ENCODE measurements at places on chromosomes 12 and 14.

- H3K27ac ChIP-seq = no peak overlapping the region
- no peaks in the 10 kb centered on the region for H3K4me1 ChIP-seq
- no peaks in the 10 kb centered on the region for H3K27me3 ChIP-seq
Observed at GRCh38 chr12:23880988-23881387, 68.5 kb downstream of the SOX5 start.

DNA sequence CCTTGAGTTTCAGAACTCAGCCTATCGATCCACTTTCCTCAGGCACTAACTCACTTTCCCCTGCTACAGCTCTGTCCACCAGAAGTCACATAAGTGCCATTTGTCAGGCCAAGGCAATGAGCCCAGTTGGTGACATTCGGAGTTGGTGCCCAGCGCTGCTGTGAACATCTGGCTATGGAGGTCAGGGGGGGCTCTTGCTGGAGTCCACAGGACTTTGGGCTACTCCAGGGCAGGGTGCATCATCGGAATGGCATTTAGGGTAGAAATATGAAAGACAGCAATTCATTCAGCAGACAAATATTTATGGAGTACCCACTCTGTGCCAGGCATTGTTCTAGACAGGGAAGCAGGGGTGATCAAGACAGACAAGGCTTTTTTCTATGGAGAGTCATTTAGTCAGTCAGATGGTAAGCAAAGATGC is 1.5 kb upstream of the PPP1CC start:
- H3K27me3 ChIP-seq = peaks cover 2% of the 10 kb centered on the region
- peak; percentile 65 for DNase-seq
- no peaks in the 10 kb centered on the region for H3K36me3 ChIP-seq
- peaks cover 26% of the 10 kb centered on the region for H3K4me1 ChIP-seq
- peak overlapping the region; percentile 60 for H3K27ac ChIP-seq

DNA sequence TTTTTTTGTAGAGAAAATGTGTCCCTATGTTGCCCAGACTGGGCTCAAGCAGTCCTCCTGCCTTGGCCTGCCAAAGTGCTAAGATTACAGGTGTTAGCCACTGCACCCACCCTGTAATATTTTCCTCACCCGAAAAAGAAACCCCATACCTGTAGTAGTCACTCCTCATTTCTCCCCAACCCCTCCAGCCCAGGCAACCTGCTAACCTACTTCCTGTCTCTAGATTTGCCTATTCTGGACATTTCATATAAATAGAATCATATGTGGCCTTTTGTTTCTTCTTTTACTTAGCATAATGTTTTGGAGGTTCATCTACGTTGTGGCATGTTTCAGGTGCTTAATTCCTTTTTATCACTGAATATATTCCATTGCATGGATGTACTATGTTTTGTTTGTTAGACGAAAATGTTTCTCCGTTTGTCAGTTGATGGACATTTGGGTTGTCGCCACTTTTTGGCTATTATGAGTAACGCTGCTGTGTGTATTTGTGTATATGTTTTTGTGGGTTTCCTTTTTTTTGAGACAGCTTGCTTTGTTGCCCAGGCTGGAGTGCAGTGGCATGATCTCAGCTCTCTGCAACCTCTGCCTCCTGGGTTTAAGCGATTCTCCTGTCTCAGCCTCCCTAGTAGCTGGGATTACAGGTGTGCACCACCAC is 6.2 kb downstream of the ANKRD13A start:
- H3K27me3 ChIP-seq = no peaks in the 10 kb centered on the region
- no peak overlapping the region for H3K27ac ChIP-seq
- DNase-seq = no peak
- H3K36me3 ChIP-seq = peaks cover 13% of the 10 kb centered on the region
- H3K4me1 ChIP-seq = peaks cover 2% of the 10 kb centered on the region

DNA sequence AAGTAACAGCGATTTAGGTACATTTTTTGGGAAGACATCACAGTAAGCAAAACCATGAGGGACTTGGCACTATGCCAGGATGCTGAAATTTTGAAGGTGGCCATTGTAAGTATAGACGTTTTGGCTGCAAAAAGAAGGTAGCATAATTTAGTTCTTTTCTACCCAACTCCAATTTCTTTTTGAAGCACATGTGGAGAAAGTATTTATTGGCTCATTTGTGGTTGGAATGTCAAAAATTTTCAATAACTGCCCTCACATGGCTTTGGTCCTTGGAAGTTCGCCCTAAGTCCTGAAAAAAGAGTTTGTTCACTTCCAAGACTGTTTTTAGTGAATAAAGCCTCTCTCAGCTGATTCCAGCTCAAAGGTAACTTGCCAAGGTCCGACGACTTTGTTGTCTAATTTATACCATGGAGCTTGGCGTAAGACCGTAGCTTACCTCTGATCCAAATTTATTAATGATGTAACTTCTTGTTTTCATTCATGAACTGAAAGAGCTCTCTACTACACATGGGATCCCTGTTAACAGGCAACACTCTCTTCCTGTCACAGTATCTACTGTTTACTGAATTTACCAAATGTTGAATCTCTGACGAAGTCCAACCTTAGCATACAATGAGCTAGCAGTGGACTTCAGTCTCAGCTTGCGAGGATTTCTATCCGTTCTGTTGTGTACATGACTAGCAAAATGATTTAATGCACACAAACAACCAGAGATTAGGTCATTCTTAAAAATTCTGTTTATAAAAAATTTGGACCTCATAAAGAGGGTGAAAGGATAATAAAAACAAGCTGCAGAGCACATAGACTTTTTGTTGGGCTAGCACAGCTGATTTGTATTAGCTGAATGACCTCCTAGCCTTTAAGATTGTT is 49.0 kb downstream of the MSRB3 start:
- peak; percentile 93 for DNase-seq
- H3K27ac ChIP-seq = peak overlapping the region; percentile 80
- H3K27me3 ChIP-seq = no peaks in the 10 kb centered on the region
- no peak overlapping the region for H3K4me3 ChIP-seq
- peaks cover 7% of the 10 kb centered on the region for H3K36me3 ChIP-seq

DNA sequence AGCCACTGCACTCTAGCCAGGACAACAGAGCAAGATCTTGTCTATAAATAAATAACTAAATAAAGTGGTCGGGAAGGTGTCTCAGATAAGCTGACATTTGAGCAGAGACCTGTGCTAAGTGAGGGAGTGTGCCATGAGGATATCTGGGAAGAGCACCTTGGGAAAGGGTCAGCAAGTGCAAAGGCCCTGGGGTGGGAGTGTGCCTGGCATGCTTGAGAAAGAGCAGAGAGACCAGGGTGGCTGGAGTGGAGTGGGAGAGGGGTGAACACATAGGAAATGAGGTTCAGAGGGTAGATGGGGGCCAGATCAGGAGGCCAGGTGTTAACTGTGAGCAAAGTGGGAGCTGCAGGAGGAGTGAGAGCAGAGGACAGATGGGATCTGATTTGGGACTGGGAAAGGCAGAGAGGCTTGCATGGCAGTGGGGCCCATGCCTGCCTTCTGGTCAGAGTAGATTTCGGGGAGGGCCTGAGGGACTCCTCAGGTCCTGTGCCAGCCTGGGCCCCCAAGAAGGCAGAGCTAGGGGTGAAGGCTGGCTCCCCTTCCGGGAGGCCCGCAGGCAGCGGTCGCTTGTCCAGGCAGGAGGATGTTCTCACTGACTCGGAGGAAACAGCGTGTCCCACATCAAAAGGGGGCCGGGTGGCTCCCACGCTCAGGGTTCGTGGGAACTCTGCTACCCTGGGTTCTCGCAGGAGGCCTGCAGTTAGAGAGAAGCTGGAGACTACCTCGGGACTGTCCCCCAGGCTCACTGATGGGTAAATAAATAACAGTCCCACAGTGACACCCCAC is 32.6 kb downstream of the DTX1 start:
- H3K27me3 ChIP-seq = peaks cover 39% of the 10 kb centered on the region
- H3K4me3 ChIP-seq = no peak overlapping the region
- no peak overlapping the region for H3K27ac ChIP-seq
- peaks cover 6% of the 10 kb centered on the region for H3K4me1 ChIP-seq
- H3K36me3 ChIP-seq = no peaks in the 10 kb centered on the region
- no peak for DNase-seq

GRCh38 chr12:105078712-105079570 is 5.3 kb downstream of the ALDH1L2 start:
- peaks cover 8% of the 10 kb centered on the region for H3K27me3 ChIP-seq
- peaks cover 10% of the 10 kb centered on the region for H3K4me1 ChIP-seq
- DNase-seq = no peak
- H3K4me3 ChIP-seq = no peak overlapping the region
- H3K27ac ChIP-seq = no peak overlapping the region

DNA sequence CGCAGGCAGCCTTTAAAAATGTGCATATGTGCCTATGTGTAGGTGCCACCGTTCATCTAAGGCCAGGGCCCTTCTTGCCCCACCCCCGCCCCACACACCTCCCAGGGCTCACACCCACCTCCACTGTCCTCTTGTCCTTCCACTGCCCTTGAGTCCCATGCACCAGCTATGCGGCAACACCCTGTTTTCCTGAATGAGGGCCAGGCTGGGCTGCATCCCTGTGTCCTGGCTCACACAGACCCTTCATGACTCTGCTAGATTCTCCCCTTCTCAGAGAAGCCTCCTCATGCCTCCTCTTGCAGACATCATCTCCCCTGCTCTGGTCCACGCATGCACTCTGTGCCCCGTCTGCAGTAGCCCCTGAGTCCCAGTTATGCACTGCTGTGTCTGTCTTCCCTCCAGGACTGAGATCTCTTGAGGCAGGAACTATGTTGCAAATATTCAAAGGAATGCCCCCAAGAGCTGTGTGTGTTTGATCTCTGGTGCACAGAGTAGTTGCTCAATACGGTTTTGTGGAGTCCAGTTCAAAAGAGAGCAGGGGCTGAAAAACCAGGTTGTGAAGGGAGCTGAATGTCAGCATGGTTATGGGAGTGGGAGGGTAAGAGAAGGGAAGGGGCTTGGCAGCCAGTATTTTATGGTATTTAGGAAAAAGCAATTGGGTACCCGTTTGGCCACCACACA is 47.3 kb upstream of the ESRRB start:
- H3K27ac ChIP-seq = no peak overlapping the region
- peaks cover 43% of the 10 kb centered on the region for H3K27me3 ChIP-seq
- peaks cover 6% of the 10 kb centered on the region for H3K4me1 ChIP-seq
- no peaks in the 10 kb centered on the region for H3K36me3 ChIP-seq

DNA sequence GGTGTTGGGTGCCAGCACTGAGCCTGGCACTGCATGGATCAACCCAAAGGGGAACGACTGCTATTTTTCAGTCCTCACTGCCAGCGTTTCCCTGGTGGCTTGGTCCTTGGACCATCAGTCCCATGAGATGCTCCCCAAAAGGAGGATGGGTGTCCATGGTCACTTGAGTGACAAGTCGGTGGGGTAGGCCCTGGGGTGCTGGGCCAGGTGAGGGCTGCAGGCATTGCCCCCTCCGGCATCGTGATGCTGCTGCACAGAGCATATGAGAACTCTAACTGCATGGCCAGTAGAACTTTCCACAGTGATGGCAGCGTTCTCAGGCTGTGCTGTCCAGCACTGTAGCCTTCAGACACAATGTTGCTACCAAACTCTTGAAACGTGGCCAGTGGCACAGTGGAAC is 16.2 kb downstream of the SETD1B start:
- DNase-seq = no peak
- no peak overlapping the region for H3K27ac ChIP-seq
- H3K4me1 ChIP-seq = no peaks in the 10 kb centered on the region

GRCh38 chr14:105502446-105503295 is 11.6 kb downstream of the TEDC1 start:
- H3K4me1 ChIP-seq = peaks cover 18% of the 10 kb centered on the region
- H3K27me3 ChIP-seq = peaks cover 5% of the 10 kb centered on the region
- no peak overlapping the region for H3K27ac ChIP-seq
- H3K4me3 ChIP-seq = no peak overlapping the region
- DNase-seq = no peak

GRCh38 chr14:64823305-64823861 is 56.3 kb downstream of the SPTB start:
- H3K27ac ChIP-seq = peak overlapping the region; percentile 93
- peaks cover 3% of the 10 kb centered on the region for H3K27me3 ChIP-seq
- H3K4me3 ChIP-seq = peak overlapping the region; percentile 5
- peaks cover 19% of the 10 kb centered on the region for H3K36me3 ChIP-seq

GRCh38 chr12:76156726-76157125 is 72.2 kb upstream of the NAP1L1 start:
- no peak overlapping the region for H3K4me3 ChIP-seq
- H3K27ac ChIP-seq = no peak overlapping the region
- no peaks in the 10 kb centered on the region for H3K4me1 ChIP-seq
- no peak for DNase-seq
- no peaks in the 10 kb centered on the region for H3K36me3 ChIP-seq

DNA sequence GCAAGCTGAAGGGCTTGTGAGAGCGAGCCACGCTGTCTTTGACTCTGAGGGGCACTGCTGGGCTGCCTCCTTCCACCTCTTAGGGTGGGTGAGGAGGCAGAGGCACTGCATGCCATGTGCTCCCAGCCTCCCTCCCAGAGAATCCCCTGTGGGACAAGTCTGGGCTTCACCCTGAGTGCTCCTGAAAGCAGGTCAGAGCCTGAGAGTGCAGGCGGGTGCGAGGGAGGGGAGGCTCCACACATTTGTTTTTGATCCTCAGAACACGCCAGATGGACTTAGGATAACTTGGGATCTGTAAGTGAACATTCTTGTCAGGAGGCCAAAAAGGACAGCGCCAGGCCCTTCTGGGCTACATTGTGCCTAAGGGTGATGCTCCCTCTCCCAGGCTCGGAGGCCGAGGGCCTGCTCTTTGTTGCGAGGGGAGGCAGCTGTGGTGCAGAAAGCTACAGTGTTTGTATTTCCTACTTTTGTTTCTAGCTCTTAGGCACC is 155.4 kb downstream of the TMX1 start:
- H3K4me3 ChIP-seq = no peak overlapping the region
- peak; percentile 85 for DNase-seq
- H3K27me3 ChIP-seq = no peaks in the 10 kb centered on the region

- H3K27ac ChIP-seq = no peak overlapping the region
- H3K36me3 ChIP-seq = no peaks in the 10 kb centered on the region
- no peaks in the 10 kb centered on the region for H3K27me3 ChIP-seq
- H3K4me1 ChIP-seq = peaks cover 2% of the 10 kb centered on the region
- DNase-seq = no peak
- no peak overlapping the region for H3K4me3 ChIP-seq
Observed at GRCh38 chr12:125530876-125531275, 465.6 kb downstream of the AACS start.

DNA sequence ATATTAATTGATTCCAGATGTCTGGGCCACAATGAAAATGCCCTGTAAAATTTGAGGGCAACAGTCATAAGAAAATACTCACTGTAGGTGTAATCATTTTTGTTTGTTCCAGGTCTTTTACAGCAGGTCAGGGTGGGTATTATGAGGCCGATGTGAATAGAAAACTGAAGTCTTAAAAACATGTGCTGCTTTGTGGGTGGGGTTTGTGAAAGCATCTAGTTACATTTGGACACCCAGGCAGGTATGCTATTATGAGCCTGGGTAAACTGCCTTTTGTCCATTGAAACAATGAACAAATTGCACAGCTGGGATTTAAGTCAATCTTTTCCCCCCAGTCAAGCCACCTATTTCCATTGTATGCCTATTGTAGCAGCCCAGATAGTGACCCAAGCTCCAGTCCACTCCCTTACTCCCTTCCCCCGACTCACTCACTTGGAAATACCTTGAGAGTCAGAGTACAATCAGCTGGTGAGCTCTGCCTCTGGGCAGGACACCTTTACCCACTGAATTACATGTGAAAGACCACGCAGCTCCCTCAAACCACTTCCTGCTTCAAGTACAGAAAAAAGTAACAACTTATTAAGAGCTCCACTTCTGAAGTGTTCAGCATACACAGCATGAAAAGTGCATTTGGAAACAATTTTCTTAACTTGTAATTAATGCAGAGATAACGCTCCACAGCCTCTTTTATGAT is 1.8 kb downstream of the IGF1 start:
- peak overlapping the region; percentile 86 for H3K27ac ChIP-seq
- H3K36me3 ChIP-seq = peaks cover 2% of the 10 kb centered on the region
- peak overlapping the region; percentile 46 for H3K4me3 ChIP-seq
- H3K27me3 ChIP-seq = no peaks in the 10 kb centered on the region
